Caco-2 (cell line): ENCODE measurements at places on chromosomes 1 and 21. TPM values are rescaled to one million over a fixed set of nuclear protein-coding genes. Genes with fewer than 3 reads are reported as not detected.

GRCh38 chr21:26833460-26833939 is 11.7 kb downstream of the ADAMTS1 start:
- H3K27me3 ChIP-seq, result no peaks in the 10 kb centered on the region
- no peak overlapping the region for H3K27ac ChIP-seq
- H3K4me1 ChIP-seq, result no peaks in the 10 kb centered on the region
- H3K36me3 ChIP-seq, result no peaks in the 10 kb centered on the region
- H3K4me3 ChIP-seq, result no peak overlapping the region

GRCh38 chr1:111201275-111202090 is 1.0 kb upstream of the DENND2D start:
- DNase-seq, result no peak
- H3K4me1 ChIP-seq, result peaks cover 34% of the 10 kb centered on the region
- H3K27ac ChIP-seq, result no peak overlapping the region
- no peaks in the 10 kb centered on the region for H3K27me3 ChIP-seq
- no peak overlapping the region for H3K4me3 ChIP-seq

DNA sequence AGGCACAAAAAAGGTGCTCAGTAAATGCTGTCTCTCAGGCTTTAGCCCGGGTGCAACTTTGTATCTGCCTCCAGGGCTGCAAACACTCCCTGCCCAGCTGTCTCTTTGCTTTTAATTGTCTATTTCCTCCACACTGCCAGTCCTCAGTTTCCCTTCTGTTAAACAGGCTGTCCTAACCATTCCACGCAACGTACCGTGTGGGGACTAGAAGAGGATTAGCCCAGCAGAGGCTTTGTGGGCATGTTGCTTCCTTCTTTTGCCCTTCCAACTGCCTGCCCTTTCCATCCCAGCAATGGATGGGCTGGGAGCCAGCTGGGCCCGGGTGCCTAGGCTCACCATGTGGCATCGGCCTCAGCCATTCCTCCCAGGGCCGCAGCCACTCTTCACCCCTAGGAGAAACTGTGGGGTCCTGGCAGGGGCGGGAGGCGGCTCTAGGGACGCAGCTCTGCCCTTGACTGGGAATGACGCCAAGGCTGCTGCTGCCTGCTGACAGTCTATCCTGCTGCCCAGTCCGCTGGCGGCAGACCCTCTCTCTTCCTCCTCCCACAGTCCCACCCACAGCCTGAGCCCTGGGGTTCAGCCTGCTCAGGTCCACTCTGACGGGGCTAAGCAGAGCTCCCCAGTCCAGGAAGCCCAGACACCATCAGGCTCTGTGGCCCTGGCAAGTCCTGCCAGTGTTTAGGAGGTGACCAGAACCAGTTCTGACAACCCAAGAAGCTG is 40.6 kb upstream of the LRP8 start:
- H3K4me1 ChIP-seq, result no peaks in the 10 kb centered on the region; the same call in 1 of the 2 replicates
- DNase-seq, result no peak
- no peak overlapping the region for H3K27ac ChIP-seq
- H3K27me3 ChIP-seq, result no peaks in the 10 kb centered on the region
- no peaks in the 10 kb centered on the region for H3K36me3 ChIP-seq

GRCh38 chr1:88188038-88188437 is 496.0 kb upstream of the PKN2 start:
- no peak overlapping the region for H3K27ac ChIP-seq
- no peaks in the 10 kb centered on the region for H3K36me3 ChIP-seq
- no peaks in the 10 kb centered on the region for H3K4me1 ChIP-seq

The ECM1 gene
- total RNA-seq, result 0.95 and 2.4 TPM in 2 replicates

The HYI gene
- 34.5 and 35.4 TPM in 2 replicates for total RNA-seq

DNA sequence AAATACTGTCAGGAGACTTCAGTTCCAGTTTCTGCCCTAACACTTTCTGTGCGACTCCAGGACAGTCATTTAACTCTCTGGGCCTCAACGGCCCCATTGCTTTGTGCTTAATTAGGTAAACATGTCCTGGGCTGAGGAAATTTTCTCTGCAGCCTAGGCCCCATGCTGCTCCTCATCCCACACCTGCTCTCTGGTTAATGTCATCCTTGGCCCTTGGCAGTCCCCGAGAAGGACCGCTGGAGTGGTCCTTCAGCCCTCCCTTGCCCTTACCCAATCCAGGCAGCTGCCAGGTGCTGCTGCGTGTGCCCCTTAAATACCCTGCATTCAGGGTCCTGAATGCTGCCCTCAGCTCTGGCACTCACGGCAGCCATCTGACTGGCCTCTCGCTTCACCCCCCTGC is 18.7 kb downstream of the UBL4B start:
- H3K4me3 ChIP-seq, result no peak overlapping the region
- no peaks in the 10 kb centered on the region for H3K27me3 ChIP-seq

DNA sequence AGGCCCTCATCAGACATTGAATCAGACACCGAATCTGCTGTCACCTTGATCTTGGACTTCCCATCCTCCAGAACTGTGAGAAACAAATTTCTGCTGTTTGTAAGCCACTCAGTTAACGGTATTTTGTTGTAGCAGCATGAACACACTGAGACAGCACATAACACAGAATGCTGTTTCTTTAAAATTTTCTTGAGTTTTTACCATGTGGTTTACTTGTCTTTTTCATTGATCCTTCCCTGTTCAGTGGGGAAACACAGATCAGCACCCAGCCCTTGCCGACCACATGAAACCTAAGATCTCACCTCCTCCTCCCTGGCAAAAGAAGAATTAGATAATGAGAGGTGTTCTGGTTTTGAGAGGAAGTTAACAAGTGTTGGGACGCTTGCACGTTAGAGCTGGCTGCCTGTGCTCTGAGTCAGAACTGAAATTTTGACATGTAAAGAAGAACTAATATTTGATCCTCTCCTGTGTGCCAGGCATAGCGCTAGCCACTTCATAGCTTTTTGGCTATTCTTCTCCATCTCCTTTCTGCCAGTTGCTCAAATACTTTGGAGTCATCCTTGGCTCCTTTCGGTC is 179.6 kb downstream of the DHRS3 start:
- H3K27ac ChIP-seq, result no peak overlapping the region
- H3K4me3 ChIP-seq, result no peak overlapping the region
- H3K27me3 ChIP-seq, result no peaks in the 10 kb centered on the region
- H3K4me1 ChIP-seq, result peaks cover 18% of the 10 kb centered on the region
- no peaks in the 10 kb centered on the region for H3K36me3 ChIP-seq

- peak overlapping the region; percentile 100 for H3K27ac ChIP-seq
- H3K4me3 ChIP-seq, result peak overlapping the region; percentile 63
- no peaks in the 10 kb centered on the region for H3K36me3 ChIP-seq
- no peaks in the 10 kb centered on the region for H3K27me3 ChIP-seq
Observed at GRCh38 chr1:169892927-169893644, 610 bp downstream of the SCYL3 start.

The LDLRAD2 gene
- not detected in 2 replicates for total RNA-seq

GRCh38 chr1:244651956-244652622 is 837 bp upstream of the DESI2 start:
- DNase-seq, result no peak
- peak overlapping the region; percentile 42 for H3K27ac ChIP-seq
- peaks cover under 1% of the 10 kb centered on the region; the same call in 1 of the 2 replicates for H3K36me3 ChIP-seq
- peaks cover 22% of the 10 kb centered on the region for H3K4me1 ChIP-seq
- no peaks in the 10 kb centered on the region for H3K27me3 ChIP-seq

- H3K36me3 ChIP-seq, result no peaks in the 10 kb centered on the region
- DNase-seq, result no peak
- no peak overlapping the region for H3K4me3 ChIP-seq
Observed at GRCh38 chr1:53594391-53595180, 135.4 kb downstream of the DMRTB1 start.

- no peak overlapping the region for H3K4me3 ChIP-seq
- no peak overlapping the region for H3K27ac ChIP-seq
- H3K27me3 ChIP-seq, result no peaks in the 10 kb centered on the region
- no peak for DNase-seq
- H3K36me3 ChIP-seq, result peaks cover 1% of the 10 kb centered on the region; the same call in 1 of the 2 replicates
Observed at GRCh38 chr1:172585348-172585747, 52.4 kb downstream of the SUCO start.

DNA sequence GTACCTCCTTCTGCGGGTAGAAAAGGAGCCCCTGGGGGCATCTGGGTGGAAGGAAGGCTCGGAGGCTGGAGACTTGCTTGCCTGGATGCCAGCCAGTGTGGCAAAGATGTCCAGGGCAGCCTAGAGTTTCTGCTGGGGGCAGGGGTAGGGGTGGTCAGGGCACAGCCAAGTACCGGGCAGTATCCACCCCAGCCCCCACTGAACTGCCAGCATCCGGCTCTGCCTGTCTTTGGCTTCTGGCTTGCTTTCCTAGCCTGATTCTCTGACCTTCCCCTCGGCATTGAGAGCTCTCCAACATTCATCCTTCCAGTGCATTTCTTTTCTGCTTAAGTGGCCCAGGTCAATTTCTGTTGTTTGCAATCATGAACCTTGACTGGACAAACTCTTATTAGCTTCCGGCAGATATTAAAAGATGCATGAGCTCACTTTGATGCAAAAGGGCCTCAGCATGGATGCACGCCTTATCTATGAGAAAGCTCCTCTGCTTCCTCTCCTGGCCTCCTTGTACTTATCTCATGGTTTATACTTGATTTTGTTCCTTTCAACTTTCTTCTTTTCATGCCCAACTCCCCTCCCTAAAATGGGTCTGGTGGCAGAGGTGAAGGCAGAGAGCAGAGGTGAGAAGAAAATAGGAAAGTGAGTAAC is 116.9 kb downstream of the HLCS start:
- H3K4me1 ChIP-seq, result peaks cover 16% of the 10 kb centered on the region
- DNase-seq, result no peak
- H3K27me3 ChIP-seq, result no peaks in the 10 kb centered on the region
